ENCODE measurements at places on chromosomes 2 and 18.

DNA sequence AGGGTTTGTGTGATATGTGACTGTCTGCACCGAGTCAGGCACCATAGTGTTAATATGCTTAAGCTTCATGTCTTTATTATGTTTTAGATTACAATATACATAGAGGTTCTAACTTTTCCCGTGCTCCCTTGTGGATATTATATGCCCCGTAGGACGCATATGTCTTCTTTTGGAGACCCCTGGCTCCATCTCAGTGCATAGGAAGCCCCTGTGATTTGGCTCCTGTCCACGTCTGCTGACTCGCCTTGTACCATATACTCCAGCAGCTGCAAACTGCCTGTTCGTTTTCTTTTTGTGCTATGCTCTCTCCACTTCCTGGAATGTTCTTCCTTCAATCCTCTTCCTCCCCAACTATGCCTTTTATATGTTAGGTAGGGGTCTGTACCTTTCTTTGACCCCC, 110.9 kb downstream of the PTRHD1 start:
- DNase-seq: no peak

GRCh38 chr2:142596334-142597088, 281.0 kb upstream of the KYNU start:
- no peak for DNase-seq

- no peak for DNase-seq
Observed at GRCh38 chr18:46334868-46335281, 230.7 kb downstream of the HAUS1 start.

GRCh38 chr2:70101174-70101573, 13.9 kb downstream of the PCBP1 start:
- no peak for DNase-seq

DNA sequence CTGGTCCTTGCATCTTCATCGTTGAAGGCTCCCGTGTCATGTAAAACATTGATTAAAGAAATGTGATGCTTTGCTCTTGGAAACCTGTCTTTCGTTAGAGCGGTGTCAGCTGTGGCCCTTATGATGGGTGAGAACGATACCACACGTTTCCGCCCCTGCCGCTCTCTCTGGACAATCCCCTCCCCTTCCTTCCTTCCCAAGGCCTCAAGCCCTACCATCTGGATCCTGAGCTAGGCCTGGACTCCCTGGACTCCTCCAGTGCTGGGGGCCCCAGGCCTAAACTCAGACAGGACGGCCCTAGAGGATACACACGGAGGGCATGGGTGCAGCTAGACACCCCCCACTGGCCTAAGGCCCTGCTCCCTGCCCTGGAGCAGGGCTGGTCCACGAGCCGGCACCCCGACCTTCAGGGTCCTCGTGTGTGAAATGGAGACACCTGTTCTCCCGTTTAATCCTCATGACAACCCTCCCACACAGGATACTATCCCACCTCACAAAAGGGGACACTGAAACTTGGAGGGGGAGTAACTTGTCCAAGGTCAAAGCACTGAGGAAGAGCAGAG, 13.2 kb downstream of the BIN1 start:
- no peak for DNase-seq

DNA sequence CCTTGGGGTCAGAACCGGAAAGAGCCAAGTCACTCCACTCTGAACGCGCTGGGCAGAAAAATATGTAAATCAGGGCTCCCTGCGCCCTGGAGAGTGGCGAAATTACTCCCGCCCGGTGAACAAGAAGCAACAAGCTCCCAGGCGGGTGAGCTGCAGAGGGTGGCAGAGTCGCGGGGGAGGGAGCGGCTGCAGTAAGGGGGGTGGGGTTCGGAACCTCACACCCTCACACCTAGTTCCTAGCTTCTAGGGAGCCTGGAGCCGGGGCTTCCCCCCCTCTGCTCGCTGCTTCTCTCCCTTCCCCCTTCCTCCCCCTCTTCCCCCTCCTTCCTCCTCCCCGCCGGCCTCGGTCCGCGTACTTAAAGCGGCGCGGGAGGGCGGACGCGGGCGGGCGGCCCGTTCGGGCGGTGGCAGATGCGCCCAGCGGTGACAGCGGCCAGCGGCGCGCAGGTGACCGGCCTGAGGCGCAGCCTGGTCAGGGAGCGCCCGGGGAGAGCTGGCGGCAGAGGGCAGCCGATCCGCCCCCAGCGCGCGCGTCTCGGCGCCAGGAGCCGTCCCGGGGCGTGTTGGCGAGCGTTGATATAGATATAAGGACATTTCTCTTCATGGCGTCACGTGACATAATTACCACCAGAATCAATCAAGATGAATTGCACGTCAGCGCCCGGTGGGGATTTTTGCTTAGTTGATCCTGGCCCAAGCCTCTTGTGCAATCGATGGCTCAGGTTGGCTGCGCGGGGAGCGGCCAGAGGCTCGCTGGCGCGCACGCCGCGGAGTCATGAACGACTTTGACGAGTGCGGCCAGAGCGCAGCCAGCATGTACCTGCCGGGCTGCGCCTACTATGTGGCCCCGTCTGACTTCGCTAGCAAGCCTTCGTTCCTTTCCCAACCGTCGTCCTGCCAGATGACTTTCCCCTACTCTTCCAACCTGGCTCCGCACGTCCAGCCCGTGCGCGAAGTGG, at the start of gene HOXD11:
Gene HOXD11, plus strand, starts transcription at position 700 of the 959 bp plus-strand sequence. Its CDS starts 76 bp downstream, at position 776.
- no peak for DNase-seq

DNA sequence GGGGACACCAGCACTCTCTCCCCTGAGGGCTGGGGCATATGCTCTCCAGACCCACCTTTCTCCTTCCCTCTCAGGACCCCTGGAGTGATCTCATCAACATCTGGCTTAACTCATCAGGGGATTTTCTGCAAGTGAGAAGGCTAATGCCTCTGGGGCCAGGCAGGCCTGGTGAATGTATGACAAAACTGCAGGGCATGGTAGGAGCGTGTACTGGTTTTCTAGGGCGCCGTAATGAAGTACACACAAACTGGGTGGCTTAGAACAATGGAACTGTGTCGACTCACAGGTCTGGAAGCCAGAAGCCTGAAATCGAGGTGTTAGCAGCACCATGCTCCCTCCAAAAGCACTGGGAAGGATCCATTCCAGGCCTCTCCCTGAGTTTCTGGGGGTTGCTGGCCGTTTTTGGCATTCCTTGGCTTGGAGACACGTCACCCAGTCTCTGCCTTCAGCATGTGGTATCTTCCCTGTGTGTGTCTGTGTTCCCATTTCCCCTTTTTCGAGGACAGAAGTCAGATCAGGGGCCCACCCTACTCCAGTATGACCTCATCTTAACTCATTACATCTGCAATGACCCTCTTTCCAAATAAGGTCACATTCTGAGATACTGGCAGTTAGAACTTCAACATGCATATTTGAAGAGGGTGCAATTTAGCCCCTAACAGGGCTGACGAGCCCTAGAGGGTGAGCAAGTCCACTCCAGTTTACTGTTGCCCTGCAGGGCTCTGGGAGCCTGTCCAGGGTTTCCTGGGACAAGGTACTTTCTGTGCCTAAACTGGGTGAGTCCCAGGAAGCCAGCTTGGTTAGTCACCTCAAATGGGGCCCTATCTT, 45.5 kb upstream of the CAB39 start:
- DNase-seq: peak; percentile 45

GRCh38 chr2:177235855-177236437, 23.4 kb downstream of the HNRNPA3 start:
- no peak for DNase-seq

GRCh38 chr18:69444221-69444620, 43.5 kb downstream of the DOK6 start:
- DNase-seq: no peak

GRCh38 chr18:41449612-41450011, 505.4 kb upstream of the PIK3C3 start:
- no peak for DNase-seq

- no peak for DNase-seq
Observed at GRCh38 chr2:143241403-143242088, 112.3 kb downstream of the ARHGAP15 start.

GRCh38 chr2:207782238-207783030, 12.7 kb upstream of the FZD5 start:
- no peak for DNase-seq

DNA sequence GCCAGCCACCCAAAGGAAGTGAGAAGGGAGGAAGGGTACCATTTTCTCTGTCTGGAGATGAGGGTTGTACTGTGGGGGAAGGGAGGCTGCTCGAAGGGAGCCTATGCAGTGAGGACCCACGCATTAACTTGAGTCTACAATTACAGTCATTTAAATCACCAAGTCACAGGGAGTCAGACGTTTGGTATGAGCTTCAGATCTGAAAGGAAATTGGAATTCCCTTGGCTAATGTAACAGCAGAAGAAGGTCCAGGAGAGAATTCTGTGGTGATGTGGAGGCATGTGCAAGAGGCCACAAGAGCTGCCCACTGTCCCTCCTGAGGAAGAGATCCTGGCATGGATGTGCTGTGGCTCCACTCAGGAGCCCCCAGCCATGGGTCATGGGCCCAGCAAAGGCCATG, 22.5 kb downstream of the DAPL1 start:
- DNase-seq: no peak

GRCh38 chr2:3208179-3208578, 169.4 kb downstream of the EIPR1 start:
- DNase-seq: no peak

DNA sequence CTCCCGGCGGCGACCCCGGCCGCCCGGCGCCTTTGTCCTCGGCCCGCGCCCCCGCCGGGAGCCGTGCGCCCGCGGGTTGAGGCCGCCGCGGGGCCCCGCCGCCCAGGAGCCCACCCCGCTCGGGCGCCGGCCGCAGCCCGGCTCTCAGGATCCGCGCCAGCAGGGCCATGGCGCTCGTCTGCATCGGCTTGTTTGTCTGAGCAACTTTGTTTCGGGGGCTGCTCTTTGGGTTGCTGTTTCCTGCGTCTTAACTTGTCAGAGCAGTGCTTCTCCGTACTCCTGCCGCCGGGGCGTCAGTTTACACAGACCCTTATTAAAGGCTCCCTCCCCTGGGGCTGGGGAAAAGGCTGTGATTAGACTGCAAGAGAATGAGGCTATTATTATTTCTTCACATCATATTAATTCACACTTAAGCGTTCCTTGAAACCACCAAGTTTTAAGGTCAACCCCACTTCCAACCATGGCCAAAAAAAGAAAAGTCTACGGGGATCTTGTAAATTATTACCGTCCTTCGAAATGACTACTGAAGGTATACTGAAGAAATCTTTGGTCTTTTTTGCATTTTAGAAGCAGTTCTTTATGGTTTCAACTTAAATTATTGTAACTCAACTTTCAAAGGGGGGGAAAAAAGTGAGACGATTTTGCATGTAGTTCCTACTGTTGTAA, at the start of gene CYP27C1:
Gene CYP27C1, minus strand, starts transcription at position 198 of the 666 bp plus-strand sequence. Its CDS starts 29 bp downstream, at position 169.
- no peak for DNase-seq

- no peak for DNase-seq
Observed at GRCh38 chr2:29063646-29064345, 10.5 kb downstream of the PCARE start.

DNA sequence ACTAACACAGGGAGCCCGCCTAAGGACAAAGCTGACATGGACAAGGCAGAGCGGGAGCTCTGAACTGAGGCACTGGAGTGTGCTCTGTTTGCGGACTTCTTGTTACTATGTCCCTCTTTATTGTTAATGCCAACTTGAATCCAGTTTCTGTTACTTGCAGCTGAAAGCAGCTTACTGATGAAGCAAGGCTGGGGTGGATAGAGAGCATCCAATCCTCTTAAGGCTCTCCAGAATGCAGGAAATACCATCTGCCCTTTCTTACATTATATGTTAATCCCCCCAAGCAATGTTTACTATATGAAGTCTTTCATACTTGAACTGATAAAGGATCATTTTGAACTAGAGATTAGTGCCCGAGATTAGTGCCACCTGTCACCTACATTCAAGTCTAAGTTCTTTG, 9.4 kb downstream of the FAM210A start:
- DNase-seq: no peak

- DNase-seq: no peak
Observed at GRCh38 chr2:73821227-73821626, 7.5 kb upstream of the STAMBP start.

- DNase-seq: no peak
Observed at GRCh38 chr2:162258169-162258568, 14.9 kb upstream of the FAP start.

GRCh38 chr18:40163254-40163653, 1791.8 kb upstream of the PIK3C3 start:
- DNase-seq: no peak

GRCh38 chr2:3600256-3600855, 5.4 kb downstream of the COLEC11 start:
- no peak for DNase-seq

DNA sequence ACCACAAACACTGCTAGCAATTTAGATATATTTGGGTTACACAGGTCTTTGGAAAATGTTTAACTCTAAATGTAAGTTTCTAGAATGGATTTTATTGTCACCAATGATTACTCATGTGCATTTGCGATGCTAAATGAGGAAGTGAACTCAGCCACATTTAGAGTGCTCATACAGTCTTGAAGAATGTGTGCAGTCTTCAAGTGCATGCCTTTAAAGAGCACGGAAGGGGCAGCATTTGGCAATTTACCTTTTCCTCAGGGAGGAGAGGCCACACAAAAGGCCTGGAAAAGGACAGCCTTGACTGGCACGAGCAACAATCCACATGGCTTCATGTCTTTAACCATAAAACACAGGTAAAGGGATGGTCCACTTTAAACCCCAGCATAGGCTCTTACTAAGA, 78.5 kb upstream of the STK17B start:
- DNase-seq: no peak

GRCh38 chr2:170247882-170248393, 70.0 kb downstream of the MYO3B start:
- no peak for DNase-seq

DNA sequence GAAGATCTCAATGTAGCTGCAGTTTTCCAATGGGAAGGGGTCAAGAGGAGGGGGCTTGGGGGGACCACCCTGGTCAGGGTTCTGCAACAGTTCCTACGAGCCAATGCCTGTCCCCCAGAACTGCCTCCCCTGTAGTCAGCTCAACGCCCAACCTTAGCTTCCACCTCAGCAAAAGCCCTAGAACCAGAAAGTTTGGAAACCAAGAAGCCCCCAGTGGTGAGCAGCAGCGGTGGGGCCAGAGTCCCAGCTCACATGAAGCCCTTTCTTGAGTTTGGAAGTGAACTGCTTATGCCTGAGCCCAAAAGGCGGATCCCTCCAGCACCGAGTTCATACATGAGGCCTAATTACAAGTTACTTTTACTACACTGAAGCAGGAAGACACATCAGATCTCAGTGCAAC, 162.4 kb downstream of the HDAC4 start:
- no peak for DNase-seq

GRCh38 chr2:100960688-100961087, 41.4 kb upstream of the RPL31 start:
- no peak for DNase-seq

DNA sequence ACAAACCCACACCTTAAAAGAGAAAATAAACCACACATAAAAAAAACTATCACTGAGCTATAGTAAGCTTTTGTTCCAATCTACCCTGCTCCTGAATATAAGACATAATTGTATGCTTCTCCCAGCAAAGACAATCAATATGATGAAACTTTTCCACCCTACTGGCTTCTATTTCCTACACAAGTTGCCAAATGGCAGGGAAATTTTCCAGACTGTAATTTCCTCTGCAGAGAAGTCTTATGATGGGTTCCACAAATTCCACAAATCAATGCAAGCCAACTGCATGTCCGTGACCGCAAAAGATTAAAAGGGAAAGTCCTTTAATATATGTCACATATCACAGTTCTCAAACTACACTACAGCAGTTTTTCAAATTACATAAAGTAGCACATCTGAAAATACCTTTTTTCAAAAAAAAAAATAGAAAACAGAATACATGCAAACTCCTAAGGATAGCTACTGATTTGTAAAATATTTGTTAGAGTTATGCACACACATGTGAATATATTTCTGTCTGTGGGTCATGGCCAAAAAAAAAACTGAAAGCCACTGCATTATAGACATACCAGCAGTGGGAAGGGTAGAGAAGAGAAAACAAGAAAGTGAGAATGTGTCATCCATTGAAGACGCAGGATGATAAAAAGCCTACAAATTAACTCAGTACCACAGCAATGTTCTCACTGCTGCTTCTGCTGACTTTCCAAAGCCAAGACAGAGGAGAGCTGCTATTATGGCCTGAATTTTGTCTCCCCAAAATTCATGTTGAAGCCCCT, 61.4 kb downstream of the RPL31 start:
- no peak for DNase-seq

Measured in CD4-positive, alpha-beta T cell treated with Interferon gamma for 1 hour (primary cell).